ENCODE measurements at places on chromosomes 2 and 18.

GRCh38 chr2:71463342-71463654 is 9.9 kb downstream of the DYSF start:
- ATAC-seq = no peak

DNA sequence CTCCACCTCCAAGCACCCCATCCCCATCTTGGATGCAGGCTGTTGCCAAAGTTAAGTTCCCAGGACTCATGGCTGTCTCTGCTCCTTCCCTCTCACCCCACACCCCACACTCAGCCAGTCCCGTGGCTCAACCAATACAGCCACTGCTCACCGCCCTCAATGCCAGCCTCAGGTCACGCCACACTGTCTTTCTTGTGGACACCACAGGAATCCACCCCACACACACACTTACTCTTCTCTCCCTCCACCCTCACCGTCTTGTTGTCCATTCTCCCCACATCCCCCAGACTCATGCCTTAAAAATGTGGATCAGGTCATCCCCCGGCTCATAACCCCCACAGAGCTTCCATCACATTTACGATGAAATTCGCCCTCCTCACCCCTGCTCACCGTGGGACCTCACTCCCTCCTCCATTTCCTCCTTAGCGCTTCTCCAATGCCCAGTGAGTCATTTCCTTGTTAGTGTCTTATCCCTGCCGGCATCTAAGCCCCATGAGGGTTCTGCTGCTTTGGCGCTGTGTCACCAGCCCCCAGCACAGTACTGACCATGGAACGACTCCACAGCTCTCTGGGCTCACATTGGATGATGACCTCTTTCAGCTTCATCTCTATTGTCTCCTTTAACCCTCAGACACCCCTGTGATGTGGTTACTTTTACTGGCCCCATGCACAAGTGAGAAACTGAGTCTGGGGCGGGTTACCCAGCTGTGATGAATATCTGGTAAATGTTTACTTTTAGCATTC is 13.8 kb downstream of the MLPH start:
- no peak for ATAC-seq

GRCh38 chr2:33628031-33628827 is 29.1 kb upstream of the FAM98A start:
- ATAC-seq = no peak

GRCh38 chr2:37917281-37918228 is 7.5 kb upstream of the RMDN2 start:
- no peak for ATAC-seq

DNA sequence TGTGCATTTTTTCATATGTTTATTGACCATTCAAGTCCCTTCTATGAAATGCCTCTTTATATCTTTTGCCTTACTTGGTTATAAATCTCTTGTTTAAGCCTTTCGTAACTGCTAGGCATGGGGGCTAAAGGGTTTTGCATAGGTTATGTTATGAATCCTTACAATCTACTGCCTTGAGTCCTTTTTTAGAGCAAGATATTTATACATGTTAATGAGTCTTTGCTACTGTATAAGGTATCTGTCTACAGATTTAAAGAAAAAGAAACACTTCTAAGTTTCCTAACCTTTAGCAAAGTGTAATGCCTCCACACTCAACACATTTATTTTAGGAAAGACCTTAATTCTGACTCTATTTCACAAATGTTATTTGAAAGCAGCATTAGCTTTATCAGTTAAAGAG is 43.6 kb upstream of the XPO1 start:
- ATAC-seq = no peak

DNA sequence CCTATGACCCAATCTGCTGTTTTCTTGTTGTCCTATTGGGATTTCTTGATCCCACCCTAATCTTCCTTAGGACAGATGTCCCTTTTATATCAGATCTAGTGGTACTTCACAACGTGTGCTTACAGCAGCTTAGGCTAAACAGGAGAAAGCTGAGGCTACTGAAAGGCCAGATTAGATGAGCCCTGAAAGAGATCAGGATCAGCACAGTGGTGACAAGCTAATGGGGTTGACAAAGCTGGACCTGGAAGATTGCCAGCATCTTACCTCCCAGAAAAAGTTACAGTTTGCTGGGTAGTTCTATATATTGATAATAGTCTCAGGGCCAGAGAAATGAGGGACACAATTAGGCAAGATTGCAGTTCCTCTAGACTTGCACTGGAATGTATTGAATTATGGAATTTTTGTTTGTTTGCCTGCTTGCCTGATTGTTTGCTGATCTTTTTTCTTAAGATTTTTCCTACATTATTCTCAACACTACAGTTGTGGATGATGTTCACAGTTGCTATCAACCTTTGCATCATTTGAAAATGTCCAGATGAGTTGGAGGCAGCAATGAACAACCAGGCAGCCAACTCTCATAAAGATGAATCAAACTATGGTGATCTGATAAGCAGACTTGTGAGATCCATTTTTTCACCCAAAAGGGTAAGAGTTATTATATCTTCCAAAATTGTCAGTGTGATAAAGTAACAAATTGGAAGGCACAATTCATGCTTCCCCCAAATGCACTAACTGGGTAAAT is 49.1 kb upstream of the PIK3C3 start:
- ATAC-seq = no peak

DNA sequence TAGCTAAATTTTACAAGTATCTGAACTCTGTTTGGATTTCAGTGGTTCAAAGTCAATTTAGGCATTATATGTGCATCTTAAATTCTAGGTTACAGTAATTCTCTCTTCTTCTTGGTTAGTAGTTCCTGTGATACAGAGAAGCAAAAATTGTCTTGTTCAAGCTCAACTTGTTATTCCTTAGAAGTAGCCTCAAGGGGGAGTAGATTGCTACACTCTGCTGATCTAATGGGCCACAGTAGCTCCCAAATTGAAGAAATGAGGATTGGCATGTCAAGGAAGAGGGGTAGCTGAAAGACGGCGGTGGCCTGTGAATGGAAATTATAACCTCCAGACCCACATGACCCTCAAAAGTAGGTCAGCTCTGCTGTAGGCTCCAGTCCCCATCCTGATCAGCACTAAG is 334.7 kb downstream of the HRH4 start:
- no peak for ATAC-seq

- no peak for ATAC-seq
These were observed 59.0 kb downstream of the SPRED2 start for GRCh38 chr2:65373365-65373918.

DNA sequence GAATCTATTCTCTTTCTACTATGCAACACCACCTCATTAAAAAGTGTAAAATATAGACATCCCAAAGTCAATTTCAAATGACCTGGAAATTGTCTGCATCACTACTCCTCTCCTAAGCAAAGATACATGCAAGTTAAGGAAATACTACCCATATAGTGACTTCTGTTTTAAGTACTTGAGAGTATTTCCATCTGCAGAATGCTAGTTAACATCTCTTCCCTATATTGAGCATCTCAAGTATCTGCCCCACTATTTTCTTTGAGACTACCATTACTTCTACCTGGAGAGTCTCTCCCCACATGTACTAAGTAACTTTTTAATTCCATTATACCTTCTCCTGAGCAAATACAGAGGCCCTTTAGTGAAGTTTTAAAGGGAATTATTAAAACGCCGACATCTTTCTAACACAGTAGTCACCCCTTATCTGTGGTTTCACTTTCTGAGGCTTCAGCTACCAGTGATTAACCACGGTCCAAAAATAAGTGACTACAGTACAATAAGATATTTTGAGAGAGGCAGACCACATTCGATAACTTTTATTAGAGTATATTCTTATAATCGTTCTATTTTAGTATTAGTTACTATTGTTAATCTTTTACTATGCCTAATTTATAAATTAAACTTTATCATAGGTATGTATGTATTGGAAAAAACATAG is 21.8 kb downstream of the CWC22 start:
- ATAC-seq = no peak

GRCh38 chr2:22998359-22998758 is 386.6 kb upstream of the KLHL29 start:
- ATAC-seq = no peak

GRCh38 chr2:231713730-231714638 is 5.7 kb downstream of the PTMA start:
- ATAC-seq = peak; percentile 22

DNA sequence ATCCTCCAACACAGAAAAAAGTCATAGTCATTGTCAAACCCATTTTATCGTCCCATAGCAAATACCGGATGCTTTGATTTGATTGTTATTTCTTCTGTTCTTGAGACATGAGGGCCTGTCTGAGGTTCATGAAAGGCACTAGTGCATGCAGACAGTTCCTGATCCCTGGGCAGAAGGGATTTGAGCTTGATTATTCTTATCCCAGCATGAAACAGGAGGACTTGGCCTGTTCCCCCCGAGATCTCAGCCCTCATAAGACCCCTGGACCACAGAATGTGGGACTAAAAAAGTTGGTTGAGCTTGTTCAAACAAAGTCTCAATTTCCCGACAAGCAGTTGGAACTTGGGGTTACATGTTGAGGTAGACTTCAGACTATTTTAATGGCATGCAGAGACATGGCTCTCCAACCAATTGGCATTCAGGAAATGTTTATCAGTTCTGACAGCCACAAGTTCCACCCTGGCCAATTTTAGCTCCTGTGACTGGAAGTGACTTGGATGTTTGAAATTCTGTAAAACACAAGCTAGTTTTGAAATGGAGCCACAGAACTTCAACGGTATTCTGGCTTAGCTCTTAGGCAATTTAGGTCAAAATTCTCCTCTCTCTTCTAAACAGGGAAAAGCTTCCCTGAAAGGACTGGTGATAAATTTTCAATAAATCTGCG is 366.9 kb upstream of the SLC14A2 start:
- ATAC-seq = no peak

Measured in stimulated activated memory B cell treated with anti-CD40 and anti-IgM and Interleukin-4, amounts not matched to agents 10 μg/mL and 1 μg/mL and 100 μg/mL, for 72 hours (primary cell).